ENCODE measurements at places on chromosomes 4 and X. TPM values are rescaled to one million over a fixed set of nuclear protein-coding genes. Genes with fewer than 3 reads are reported as not detected.

DNA sequence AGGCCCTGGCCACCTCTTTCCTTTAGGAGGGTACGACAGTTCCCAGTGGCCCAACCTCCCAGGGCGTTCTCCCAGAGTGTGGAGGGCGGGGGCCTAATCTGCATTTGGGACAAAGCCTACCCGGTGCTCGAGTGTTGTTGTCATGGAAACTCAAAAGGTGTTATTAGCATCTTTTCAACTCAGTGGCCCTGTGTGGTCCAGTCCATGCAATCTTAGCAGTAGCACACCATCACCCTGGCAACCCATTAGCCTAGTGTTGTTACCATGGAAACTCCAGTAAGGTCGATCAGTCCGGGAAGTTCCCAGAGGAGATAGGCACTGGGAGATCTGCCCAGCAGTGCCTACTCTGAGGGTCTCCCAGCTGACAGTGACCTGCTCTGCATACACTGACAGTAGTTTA lies 20.2 kb downstream of the APLN start:
- DNase-seq, result no peak

Gene RBMXL3
- polyA plus RNA-seq, result not detected

- DNase-seq, result peak; percentile 38
Observed at GRCh38 chr4:76690011-76690905, 207.7 kb downstream of the SOWAHB start.

Gene SATL1
- polyA plus RNA-seq, result 0.03 TPM

- no peak for DNase-seq
Observed at GRCh38 chr4:41571422-41571821, 33.5 kb downstream of the LIMCH1 start.

DNA sequence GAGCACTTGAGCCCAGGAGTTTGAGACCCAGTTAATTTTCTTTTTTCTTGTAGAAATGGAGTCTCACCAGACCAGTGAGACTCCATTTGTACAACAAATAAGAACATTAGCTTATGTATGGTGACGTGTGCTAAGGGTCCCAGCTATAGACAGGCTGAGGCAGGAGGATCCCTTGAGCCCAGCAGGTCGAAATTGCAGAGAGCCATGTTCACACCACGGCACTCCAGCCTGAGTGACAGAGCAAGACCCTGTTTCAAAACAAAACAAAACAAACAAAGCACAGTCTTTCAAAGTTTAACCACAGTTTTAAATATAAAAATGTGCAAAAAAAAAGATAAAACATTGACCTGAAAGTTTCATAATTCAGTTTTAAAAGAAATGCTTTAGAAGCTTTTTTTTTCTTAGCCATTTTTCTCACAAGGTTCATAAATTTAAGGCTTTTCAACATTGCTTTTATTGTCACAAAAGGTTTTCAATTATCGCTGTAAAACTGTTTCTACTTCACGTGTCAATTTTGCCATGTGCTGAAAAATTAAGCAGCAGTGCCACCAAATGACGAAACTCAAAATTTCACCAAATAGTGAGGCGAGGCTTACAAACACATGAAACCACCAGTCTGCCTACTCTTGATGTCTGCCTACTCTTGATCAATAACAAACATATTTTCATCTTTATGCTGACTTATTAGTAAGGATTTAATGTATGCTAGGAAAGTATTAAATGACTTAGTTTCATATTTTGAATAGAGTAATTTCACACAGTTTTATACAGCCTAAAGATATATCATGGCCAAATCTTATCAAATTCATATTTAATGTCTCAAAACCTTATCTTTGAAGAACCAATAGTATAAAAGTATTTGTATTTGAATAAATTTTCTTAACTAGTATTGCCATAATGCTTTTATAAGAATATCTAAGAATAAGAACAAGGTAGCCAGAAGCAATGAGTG lies 126.3 kb downstream of the NEK1 start:
- peak; percentile 13 for DNase-seq

- DNase-seq, result no peak
Observed at GRCh38 chrX:39096599-39096998, 295.3 kb downstream of the MID1IP1 start.

GRCh38 chr4:124133753-124134152 lies 578.8 kb downstream of the ANKRD50 start:
- no peak for DNase-seq

- peak; percentile 60 for DNase-seq
Observed at GRCh38 chrX:135707880-135708279, 5.6 kb upstream of the CT45A1 start.

DNA sequence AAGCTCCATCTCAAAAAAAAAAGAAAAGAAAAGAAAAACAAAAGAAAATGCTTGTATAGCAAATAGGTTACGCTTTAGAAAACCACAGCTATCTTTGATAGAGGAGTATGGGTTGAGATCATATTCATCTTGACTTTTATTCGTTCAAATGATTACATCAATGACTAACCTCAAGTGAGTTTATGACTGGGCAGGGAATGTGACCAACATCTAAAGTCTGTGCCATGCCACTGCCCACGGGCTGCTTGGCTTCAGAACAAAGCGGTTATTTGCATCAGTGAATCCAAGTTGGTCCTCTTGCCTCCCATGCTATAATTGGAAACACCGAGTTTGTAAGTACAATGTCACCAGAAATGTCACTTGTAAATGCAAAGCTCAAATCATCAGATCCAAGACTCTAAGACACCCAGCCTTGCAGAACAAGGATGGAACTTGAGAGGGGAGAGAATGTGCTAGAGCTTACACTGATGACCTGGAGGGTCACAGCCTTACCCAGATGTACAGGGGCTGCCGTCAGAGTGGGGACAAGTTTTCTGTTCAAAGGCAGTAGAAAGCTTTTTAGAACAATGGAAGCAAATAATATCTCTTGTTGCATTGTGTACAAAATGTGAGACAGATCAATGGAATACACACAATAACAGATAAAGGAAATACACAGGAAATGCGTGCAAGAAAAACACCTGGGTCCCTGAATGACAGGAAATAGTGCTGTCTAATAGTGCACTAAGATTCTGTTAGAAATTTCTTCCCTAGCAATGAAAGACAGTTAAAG lies 8.4 kb upstream of the OPN1LW start:
- DNase-seq, result no peak
